Dermis blood vessel endothelial cell (primary cell): ENCODE measurements at places on chromosomes 13 and 19.

GRCh38 chr13:99039718-99040280 is 61.9 kb upstream of the DOCK9 start:
- DNase-seq: no peak

DNA sequence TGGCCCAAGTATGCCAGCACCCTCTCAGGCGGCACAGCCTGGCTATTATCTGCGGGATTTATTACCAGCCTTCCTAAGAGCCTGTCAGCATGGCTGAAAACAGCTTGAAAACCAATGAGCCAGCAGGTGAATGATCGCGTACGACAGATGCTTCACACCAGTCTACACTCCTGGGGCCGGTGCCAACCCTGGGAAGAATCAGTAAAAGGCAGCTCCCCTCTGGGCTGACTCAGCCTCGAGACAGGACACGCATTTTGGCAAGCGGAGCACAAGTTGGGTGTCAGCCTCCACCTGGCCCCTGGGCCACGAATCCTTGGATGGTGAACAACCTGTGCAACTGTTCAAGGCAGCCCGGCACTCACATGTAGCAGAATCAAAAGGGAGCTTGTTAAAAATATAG is 15.6 kb downstream of the EMP3 start:
- no peak for DNase-seq

DNA sequence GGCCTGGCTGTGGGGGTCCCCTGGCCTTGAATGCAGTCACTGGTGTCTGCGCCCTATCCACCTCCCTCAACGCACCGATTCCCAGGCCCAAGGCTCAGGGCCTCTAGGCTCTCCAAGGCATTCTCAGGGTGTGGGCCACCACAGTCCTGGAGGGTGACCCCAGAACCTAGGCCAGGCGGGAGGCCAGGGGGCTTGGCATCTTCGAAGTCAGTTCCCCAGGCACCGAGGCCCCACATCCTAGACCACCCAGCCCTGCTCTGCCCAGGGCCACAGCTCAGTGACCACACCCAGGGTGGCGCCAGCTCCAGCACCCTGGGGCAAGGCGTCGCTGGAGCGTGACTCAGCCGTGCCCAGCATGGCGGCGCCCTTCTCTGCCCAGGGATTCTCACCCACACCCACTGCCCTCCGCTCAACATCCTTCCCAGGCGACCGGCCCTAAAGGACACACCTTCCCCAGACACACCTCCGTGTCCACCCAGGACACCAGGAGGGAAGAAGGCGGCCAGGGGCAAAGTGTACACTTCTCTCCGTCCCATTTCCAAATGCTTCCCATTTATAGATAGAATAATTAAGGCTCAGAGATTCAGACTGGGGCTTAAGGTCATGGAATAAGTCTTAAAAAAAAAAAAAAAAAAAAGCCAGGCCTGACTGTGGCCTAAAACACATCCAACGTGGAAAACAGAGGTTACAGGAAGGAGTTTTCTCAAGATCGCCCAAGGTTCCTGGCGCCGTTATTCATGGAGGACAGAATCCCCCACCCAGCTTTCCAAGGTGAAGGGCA is 36.4 kb upstream of the NANOS3 start:
- peak; percentile 49 for DNase-seq

- DNase-seq: no peak
Observed at GRCh38 chr13:38419312-38419873, 69.7 kb downstream of the UFM1 start.

DNA sequence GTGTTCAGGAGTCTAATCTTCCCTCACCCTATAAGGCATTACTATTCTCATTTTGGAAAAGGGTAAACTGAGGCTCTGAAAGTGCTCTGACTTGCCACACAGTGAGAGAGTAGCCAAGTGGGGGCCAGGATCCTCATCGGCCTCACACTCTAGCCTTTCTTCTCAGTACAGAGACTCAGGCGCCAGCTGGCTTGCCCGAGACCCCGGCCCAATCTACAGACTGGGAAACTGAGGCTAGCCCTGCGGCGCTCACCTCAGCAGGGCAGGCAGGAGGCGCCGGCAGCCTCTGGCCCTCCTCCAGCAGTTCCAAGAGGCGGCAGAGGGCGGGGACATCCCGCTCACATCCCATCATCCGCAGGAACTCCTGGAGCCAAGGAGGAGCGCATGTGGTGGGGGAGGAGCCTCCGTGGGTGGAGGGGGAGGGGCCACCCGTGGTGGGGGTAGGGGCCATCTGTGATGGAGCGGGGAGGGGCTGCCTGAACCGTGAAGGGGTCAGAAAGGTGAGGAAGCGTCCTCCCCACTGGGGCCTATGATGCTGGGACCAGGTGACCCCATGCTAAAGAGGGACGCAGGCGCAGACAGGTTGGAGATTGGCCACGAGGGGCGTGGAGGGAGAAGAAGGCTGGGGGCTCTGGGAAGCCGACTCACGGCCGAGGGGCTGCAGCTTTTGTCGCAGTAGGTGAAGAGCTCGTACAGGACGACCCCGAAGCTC is 8.7 kb upstream of the INSL3 start:
- DNase-seq: peak; percentile 51

- peak; percentile 63 for DNase-seq
Observed at GRCh38 chr19:7366701-7367420, 18.1 kb downstream of the ARHGEF18 start.

DNA sequence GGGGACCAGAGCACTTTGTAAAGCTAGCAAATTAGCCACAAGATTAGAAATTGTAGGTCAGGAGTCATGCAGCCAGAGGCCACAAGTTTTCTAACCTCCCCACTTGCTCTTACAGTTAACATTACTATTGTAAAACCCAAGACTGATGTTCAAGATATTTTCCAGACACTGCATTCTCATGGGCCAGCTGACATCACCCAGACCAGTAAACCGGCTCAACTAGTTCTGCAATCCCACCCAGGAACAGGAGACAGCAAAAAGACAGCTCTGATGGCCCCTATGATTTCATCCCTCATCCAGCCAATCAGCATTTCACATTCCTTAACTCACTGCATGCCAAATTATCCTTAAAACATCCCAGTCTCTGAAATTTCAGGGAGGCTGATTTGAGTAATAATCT is 178.5 kb downstream of the PRR20E start:
- no peak for DNase-seq

DNA sequence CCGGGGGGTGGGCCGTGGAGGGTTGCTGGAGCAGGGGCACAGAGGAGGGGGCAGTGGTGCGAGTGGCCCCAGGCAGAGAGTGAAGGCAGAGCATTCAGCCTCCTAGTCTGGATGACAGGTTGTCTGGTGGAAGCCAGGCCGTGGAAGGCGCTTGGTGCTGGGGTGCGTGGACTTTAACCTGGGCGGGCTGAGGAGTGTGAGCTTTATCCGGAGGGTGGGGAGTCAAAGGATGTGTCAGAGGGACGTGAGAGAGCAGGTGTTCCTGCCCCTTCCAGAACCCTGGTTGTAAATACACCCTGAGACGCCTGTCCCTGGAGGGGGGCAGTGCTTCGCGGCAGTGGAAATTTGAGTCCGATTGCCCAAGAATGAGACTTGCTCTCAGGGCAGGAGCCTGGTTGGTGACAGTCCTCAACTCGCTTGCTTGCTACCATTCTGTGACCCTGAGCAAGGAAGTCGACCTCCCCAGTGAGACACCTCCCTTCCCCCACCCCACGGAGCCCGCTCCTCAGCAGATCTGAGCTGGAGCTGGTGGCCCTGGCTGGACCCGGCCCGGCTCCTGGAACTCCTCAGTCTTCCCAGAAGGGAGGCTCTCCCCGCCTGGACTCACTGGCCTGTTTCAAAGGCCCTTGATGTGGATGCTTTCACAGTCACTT is 2.3 kb downstream of the SPPL2B start:
- DNase-seq: no peak

DNA sequence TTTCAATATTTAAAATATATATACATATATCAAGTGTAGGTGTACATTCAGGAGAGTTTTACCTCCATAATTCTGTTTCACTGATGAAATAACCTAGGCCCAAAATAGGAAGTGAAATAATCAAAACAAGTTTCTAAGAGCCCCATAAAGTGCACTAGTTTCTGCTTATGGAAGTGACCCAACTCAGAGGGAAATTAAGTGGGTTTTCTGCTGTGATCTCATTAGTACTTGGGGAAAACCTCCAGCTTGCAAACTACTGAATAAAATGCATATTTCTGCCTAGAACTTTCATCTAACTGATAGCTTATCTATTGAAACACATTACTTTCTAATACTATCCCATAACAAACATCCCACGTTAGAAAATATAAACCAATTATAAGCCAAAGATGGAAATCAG is 45.4 kb upstream of the MIR17HG start:
- no peak for DNase-seq

- DNase-seq: peak; percentile 65
Observed at GRCh38 chr19:3075605-3076431, 13.5 kb upstream of the TLE5 start.

DNA sequence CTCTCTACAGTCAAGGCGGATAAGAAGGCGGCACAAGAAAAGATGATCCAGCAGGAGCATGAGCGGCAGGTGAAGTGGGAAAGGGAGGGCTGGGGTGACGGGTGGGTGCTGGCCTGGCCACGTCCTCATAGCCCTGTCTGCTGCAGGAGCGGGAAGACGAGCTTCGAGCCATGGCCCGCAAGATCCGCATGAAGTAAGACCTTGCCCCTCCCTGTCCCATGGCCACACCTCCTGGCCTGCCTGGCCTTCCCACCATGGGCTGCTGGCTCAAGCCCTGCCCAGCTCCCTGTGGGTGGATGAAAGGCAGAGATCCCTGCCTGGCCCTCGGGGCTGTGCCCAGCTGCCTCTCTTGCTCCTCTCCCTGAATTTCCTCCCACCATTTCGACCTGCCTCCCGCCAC is 7.2 kb downstream of the ZNF296 start:
- DNase-seq: no peak

DNA sequence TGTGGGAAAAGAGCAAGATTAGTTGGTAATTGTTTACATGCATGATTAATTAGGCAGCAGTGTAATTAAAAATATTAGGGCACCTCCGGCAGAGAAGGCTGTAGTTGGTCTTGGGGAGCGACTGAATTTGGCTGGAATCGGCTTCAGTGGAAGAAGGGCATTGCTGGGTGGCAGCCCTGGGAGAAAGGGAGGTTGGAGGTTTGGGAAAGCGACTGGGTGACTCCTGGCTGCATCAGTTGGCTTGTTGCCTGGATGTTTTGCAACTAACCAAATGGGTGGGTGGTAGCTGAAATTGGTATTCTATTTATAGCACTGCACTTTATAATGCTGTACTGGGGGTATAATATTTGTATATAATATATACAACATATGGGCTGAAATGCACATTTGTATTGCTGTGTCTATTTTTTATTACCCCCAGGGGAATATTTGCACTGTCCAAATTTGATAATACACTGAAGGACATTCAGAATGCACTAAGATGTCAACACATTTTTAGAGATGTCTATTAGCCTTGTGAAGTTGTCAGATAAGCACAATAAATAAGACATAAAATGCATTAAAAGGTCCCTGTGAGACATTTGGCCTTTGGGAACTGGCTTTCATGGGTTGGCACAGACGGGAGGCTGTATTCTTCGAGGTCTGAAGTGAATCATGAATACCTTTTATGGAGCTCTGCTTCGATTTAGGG is 1.7 kb downstream of the B3GLCT start:
- DNase-seq: no peak

DNA sequence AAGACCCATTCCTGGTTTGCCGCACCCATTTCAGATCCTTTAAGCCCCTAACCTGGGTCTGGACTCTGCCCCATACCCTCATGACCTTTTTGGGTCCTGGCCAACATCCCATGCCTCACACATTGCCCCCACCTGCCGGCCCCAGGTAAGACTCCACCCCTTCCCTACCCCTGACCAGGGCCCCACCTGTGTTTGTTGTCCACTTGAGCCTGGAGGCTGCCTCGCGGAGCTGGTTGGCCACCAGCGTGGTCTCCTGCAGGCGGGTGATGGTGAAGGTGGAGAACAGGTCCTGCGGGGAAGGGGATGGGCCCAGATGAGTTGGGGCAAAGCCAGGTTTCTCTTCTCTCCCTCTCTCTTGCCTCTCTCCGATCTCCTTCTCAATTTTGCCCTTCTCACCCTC is 19.5 kb downstream of the MAN2B1 start:
- DNase-seq: no peak

DNA sequence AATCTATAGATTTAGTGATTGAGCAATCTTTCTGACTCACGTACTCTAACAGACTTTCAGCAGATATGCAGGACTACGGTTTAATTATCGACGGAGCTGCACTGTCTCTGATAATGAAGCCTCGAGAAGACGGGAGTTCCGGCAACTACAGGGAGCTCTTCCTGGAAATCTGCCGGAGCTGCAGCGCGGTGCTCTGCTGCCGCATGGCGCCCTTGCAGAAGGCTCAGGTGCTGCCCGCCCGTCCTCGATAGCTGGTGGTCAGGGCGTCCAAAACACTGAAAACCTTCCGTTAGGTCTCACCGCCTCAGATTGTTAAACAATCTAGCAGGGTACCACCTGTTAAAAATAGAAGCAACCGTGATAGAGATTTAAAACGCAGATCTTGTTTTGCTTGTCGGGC is 113.2 kb upstream of the MCF2L start:
- DNase-seq: no peak

DNA sequence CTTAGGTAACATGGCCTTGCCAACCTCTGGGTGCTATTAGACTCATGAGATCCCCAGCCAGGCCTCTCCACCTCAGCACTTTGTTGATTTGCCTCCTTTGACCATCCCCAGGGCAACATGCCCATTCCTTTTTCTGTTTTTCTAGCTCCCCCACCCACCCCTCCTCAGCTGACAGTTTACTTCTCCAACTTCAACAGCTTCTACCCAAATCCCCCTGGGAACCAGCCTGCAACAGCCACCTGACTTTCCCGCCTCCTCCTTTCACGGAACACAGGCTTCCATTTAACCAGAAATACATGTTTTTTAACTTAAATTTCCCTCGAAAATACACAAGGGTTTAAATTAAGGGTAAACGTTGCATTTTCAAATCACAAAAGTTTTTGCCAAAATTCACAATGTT is 117.3 kb downstream of the DLEU7 start:
- DNase-seq: no peak

DNA sequence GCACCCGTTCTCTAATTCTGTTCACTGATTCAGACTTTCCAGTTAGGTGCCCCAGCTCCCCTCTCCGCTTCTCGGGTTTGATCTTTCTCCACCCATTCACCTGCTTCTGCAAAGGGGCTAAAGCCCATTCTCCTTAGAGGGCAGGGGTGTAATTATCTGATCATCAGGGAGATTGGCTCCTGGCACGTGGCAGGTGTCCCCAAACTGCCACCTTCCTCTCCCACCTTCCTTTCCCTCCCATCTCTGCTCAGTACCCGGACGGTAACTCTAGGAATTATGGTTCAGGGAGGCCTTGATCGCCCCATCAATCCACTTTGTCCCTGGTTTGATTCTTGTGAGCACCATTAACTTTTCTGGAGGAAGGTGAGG is 212 bp downstream of the FFAR1 start:
- DNase-seq: no peak

- DNase-seq: no peak
Observed at GRCh38 chr13:62450759-62451158, 1035.1 kb upstream of the PCDH20 start.

DNA sequence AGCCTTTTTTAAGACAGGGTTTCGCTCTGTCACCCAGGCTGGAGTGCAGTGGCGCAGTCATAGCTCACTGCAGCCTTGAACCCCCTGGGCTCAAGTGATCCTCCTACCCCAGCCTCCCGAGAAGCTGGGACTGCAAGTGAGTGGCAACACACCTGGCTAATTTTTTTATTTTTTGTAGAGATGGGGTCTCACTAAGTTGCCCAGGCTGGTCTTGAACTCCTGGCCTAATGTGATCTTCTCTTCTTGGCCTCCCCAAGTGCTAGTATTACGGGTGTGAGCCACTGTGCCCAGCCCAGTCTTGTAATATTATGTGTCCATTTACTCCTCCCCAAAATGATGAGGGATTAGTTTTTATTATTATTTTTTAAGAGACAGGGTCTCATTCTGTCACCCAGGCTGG is 3.1 kb upstream of the LINGO3 start:
- DNase-seq: no peak
